ENCODE measurements at places on chromosomes 2 and 18.

DNA sequence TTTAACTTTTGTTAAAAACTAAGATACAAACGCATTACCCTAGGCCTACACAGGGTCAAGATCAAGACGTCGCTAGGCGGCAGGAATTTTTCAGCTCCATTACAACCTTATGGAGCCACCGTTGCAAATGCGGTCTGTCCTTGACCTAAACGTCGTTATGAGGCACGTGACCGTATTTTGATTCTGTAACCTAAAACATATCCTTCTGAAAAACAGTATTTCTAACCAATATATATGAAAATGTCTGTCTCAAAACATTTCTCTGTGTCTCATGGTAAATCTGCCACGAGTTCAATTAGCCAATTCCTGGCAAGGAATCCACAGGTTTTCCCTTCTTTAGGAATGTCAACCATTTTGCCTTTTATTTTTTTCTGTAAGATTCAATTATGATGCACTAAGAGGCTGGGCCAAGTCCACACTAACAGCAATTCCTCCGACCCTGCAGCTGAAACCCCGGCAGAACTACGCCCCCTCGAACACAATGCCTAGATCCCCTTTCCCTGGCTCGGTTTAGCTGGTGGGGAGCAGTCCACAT, 1.7 kb downstream of the RTN4 start:
- DNase-seq = no peak

DNA sequence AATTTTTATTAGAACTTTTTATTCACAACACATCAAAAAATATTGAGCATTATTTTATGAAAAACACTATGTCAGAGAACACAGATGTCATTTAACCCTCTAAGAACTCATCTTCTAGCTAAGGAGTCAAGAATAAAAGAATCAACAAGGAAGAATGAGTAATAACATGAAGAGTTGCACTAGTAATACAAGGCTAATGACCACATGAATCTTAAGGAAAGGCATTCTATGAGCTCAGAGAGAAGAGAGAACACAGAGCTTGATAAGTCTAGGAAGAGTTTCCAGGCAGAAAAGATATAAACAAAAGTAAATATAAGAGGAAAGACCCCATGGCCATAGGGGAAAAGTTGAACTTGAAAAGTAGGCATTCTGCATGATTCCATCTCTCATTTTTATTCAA, 166.5 kb downstream of the MAIP1 start:
- DNase-seq = no peak

DNA sequence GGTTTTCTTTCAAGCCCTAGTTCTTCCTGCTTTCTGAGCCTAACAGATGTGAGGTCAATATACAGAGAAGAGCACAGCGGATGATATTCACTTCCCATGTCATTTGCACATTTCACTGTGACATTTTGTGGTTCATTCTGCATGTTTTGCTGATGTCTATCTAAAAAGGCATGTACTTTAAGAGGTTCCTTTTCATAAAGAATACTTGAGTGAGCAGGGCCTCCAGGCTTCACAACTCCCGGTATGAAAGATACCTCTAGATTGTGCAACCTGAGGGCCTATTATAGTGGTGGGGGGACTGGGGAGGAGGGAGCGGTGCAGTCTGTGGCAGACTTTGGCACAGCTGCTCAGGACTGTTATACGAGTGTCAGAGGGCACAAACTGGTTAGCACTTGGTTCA, 54.6 kb downstream of the CPO start:
- DNase-seq = no peak

GRCh38 chr2:127759931-127760330, 51.0 kb downstream of the WDR33 start:
- no peak for DNase-seq

DNA sequence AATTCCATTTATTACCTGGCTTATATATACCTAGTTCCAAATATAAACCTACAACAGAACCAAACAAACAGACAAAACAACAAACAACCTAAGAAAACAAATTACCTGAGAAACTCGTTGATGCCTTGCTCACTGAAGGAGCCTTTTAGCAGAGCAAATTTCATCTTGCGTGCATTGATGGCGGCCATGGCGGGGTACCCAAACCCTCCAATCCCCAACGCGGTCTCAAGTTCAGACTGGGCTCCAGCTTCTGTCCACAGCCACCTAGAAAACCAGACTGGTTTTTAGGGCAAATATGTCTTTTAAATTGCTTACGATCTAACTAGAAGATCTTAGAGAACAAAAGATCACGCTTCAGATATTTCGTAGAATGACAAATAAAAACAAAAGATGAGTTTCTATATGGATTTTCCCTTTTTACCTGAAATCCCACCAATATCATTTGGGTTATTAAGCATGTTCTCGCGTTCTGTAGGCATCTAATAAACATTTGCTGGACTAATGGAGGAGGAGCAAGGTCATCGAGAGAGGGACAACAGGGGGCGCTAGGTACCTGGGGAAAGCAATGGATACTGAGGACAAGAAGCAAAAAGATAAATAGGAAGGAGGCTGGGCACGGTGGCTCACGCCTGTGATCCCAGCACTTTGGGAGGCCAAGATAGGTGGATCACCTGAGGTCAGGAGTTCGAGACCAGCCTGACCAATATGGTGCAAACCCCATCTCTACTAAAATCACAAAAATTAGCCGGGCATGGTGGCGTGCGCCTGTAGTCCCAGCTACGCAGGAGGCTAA, 25.2 kb downstream of the PDIA6 start:
- DNase-seq = no peak

GRCh38 chr2:144460727-144461307, 59.1 kb downstream of the ZEB2 start:
- no peak for DNase-seq

- DNase-seq = no peak
Measured at GRCh38 chr2:11385847-11386246, 41.4 kb upstream of the ROCK2 start.

DNA sequence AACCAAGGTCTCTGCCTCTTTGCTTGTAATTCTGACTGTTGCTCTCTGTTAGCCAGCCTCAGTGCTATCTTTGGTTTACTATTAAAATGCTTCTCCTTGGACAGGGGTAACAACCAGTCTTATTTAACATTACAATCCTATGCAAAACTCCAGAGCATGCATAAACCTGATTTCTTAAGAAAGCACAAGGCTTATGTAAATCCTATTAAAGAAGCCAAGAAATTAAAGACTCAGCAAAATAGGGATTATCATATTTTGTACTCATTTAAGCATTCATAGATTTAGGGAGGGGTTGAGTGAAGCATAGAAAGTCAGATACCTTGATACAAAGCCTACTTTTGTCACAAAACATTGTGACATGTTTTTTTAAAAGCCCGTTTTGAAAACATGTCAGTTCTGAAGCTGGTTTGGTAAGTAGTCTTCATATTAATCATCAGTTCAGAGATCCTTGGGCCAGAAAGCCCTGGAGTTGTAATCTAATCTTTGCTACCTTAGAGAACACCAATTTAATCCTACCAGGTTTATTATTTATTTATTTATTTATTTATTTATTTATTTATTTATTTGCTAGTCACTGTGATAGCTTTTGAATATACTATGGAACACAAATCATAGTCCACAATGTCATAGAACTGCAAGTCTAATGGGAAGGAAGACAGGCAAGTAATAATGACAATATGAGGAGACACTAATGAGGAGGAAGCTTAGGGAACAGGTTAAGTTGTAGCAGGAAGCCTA, 158.0 kb upstream of the HNMT start:
- no peak for DNase-seq

DNA sequence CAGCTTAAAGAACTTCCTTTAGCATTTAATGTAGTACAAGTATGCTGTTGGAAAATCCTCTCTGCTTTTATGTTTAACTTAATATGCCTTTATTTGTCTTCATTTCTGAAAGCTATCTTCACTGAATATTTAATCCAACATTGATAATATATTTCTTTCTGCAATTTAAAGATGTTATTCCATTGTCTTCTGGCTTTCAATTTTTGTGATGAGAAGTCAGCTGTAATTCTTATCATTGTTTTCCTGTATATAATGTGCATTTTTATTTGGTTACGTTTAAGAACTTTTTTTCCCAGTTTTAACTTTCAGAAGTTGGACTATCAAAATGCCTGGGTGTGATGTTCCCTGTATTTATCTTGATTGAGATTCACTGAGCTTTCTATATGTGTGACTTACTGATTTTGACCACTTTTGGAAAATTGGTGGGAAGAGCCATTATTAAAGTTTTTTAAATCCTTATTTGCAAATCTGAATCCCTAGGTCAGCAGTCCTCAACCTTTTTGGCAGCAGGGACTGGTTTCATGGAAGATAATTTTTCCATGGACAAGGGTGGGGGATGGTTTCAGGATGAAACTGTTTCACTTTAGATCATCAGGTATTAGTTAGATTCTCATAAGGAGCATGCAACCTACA, 241.0 kb downstream of the TNS1 start:
- DNase-seq = no peak

DNA sequence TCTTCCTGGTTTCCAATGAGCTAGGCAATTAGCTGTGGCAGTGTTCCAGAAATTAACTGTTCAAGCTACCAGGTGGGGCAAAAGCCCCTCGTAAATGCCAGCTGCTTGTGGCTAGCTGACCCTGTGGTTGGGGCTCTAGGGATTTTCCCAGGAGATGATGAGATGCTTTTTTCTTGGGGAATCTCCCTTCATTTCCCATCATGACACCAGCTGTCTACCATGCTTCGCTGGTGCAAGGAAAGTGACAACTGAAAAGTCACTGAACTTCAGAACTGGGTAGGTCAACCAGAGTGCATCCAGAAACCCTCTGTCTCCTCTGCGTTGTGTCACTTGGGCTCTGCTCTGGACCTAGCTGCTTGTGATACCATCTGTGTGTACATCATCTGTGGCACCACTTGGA, 386.5 kb upstream of the DCC start:
- no peak for DNase-seq

DNA sequence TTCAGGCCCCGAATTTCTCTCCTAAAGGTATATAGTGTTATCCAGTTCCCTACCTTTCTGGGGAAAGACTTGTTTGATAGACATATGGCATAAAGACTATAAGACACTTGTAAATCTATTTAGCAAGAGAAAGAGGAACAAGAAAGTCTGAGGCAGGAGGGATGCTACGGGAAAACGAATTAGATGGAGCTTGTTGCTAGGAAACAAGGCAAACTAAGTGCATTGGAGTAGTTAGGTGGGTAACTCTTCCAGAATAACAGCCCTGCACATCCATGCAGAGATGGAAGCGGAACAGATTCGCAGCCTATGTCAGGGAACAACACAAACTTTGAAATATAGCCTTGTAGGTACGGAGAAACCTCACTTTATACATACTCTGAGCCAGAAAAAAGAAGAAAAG, 810.3 kb upstream of the CRIM1 start:
- DNase-seq = no peak

DNA sequence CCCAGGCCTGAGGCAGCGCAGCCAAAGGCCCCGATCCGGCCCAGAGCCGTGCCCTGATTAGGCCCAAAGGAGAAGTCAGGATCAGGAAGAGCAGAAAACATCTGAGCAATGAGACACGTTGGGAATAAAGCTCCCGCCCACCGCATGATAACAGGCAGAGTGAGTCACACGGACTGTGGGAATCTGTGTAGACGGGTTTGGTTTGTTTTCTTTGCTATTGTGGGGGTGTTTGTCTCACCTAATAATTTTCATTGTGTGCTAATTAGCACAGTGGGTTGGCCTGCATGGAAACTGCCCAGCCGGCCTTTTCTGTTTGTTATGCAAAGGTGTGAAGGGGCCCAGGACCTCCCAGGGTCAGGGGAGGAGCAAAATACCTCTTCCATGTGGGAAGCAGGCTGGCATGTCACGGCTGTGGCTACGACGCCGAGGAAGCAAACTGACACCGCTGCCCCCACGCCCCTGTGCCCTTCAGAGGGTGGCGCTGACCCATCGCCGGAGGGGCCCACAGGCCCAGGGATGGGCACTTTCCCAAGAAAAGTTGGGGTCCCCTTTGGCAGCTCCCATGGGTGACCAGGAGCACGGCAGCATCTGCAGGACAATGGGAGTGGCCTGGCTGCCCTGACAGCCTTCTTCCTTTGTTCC, 68.4 kb upstream of the CTDP1 start:
- no peak for DNase-seq

DNA sequence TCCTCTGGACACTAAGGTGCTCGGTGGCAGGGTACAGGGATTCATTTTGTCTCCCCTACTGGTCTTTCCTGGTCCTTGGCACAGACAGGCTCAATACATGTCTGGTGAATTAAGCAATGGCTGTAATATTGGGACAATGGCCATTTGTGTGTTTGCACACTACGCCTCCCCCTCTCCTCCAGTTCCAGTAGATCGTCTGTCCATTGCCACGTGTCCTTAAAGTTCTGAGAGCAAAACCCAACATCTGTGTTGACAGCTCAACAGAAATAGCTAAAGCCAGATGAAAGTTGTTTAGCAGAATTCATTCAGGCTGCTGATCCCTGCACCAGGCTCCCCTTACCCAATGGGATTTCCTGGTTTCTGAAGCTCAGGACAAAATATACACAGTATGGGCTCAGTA, 9.0 kb upstream of the FABP1 start:
- DNase-seq = no peak

GRCh38 chr2:227482638-227483340, 10.8 kb downstream of the AGFG1 start:
- DNase-seq = no peak

- no peak for DNase-seq
Measured at GRCh38 chr2:166104773-166105172, 23.0 kb downstream of the SCN1A start.

GRCh38 chr2:85428343-85428881, 9.9 kb downstream of the SH2D6 start:
- no peak for DNase-seq

DNA sequence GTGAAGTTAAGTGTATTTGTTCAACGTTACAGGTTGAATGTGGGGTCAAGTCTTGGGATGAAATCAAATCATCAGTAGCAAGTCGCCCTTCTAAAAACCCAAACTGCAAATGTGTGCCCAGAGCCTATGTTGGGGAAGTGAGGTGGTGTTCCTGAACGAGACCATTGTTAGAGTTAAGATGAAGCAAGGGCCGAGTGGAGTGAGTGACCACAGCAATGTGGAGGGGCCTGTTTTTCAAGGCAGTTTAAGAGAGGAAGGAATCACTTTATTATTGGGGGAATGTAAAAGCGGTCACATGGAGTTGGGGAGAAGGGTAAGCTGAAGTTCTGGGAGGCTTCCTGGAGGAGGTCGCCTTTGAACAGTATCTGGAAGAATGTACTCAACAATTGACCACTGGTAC, 68.5 kb downstream of the MYCN start:
- DNase-seq = no peak

GRCh38 chr2:10910625-10911024, 1.1 kb upstream of the KCNF1 start:
- no peak for DNase-seq

DNA sequence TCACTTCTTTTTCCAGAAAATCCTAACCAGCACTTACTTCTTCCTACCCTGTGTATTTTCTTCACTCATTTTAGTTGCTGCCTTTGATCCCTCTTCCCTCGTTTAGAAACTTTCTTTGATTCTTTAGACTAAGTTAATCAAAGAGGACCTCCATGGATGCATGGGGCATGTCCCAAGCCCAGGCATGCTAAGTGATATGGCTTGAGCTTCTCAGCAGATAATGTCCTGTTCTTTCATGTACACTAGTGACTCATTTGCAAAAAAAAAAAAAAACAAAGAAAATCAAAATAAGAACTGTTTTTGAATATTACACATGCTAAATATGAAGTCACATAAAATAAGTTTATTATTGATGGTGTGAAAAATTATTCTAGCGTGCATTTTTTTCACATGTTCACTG, 800.9 kb downstream of the SATB2 start:
- DNase-seq = no peak

GRCh38 chr2:196187898-196188458, 16.6 kb upstream of the STK17B start:
- DNase-seq = no peak

Measured in stimulated activated CD4-positive, alpha-beta T cell treated with anti-CD3 and anti-CD28 coated beads, TNF-alpha, amount 100 ng/mL, for 4 hours (primary cell).